ENCODE measurements at places on chromosomes 2 and 18.

- peak; percentile 68 for DNase-seq
These were observed 270.3 kb downstream of the NEDD4L start for GRCh38 chr18:58314284-58314683.

DNA sequence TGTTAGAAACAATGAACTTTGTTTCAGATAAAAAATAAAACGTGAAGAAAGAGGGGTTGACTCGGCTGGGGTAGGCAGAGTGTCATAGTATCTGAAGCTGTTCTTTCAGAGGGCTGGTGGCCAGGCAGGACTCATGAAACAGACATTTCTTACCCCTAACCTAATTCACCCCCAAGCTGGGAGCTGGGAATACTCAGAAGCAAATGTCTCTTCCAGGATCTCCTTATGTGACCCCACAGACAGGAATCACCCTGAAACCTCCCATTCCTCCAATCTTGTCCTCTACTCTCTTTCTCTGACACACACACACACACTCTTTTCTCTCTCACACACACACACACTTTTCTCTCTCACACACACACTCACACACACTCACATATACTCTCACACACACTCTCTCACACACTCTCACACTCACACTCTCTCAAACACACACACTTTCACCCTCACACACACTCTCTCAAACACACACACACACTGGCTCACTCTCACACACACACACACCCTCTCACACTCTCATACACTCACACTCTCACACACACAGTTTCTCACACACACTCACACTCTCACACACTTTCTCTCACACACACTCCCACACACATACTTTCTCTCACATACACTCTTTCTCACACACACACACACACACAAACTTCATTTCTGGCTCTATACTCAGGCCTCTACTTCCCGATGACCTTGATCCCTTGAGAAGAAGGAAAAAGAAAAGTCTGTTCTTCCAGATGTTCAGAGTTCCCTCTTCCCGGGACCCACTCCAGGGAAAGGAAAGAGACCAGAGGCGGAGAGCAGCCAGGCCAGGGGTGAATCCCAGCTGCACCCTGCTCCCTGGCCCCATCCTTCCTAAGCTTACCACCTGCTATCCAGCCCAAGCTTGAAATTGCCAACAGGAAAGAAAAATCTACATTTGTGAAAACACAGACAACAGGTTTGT lies 167.7 kb downstream of the TXNL1 start:
- DNase-seq, result no peak

DNA sequence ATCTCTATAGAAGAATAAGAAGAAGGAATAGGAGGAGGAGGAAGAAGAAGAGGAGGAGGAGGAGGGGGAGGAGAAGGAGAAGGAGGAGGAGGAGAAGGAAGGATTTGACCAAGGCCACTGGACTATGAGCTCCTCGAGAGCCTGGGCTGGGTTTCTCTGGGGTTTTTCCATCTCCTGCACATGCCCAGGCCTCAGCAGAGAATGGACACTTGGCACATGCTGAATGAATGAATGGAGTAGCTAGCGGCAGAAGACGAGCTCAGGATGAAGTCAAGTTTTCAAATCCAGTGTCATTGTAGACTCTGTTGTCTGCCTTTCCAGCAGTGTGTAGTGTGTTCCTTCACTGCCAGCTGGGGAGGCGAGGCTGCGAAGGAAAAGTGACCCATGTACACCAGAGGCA lies 2.2 kb downstream of the MYO7B start:
- no peak for DNase-seq

DNA sequence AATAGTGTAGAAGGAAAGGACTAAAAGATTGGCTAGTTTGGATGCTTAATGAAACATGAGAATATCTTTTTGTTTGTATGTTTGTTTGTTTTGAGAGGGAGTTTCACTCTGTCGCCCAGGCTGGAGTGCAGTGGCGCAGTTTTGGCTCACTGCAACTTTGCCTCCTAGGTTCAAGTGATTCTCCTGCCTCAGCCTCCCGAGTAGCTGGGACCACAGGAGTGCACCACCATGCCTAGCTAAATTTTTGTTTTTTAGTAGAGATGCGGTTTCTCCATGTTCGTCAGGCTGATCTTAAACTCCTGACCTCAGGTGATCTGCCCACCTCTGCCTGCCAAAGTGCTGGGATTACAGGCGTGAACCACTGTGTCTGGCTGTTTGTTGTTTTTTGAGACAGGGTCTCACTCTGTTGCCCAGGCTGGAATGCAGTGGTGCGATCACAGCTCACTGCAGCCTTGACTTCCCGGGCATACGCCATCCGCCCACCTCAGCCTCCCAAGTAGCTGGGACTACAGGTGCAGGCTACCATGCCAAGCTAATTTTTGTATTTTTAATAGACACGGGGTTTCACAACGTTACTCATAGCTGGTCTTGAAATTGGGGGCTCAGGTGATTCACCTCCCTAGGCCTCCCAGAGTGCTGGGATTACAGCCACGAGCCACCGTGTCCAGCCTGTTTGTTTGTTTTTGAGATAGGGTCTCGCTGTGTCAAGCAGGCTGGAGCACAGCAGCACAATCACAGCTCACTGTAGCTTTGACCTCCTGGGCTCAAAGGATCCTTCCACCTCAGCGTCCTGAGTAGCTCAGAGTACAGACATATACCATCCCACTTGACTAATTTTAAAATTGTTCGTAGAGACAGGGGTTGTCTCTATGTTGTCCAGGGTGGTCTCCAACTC lies 209.2 kb downstream of the MYCN start:
- no peak for DNase-seq

GRCh38 chr18:21183670-21184069 lies 58.4 kb upstream of the GREB1L start:
- no peak for DNase-seq

- peak; percentile 28 for DNase-seq
These were observed 38.2 kb upstream of the PPM1B start for GRCh38 chr2:44130441-44130840.

- peak; percentile 83 for DNase-seq
These were observed 3.4 kb downstream of the GEN1 start for GRCh38 chr2:17757321-17757720.

DNA sequence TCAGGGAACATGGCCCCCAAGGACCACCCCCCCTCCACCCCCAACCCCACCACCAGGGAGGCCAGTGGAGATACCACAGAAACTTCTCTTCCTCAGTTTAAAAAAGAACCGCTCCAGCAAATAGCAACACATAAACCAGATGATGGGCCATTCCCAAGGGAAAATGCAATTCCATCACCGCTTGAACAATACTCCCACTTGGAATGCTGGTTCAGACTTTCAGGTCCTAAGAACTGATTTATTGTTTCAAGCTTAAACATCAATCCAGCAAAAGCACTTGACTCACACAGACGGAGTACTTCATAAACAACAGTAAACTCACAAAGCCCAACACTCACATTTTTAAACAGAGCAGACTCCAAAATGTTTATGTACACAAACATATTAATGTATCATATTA lies 6.9 kb downstream of the HDAC4 start:
- no peak for DNase-seq

- DNase-seq, result peak; percentile 49
These were observed 14.1 kb upstream of the ZSWIM2 start for GRCh38 chr2:186862869-186863709.

GRCh38 chr2:125471963-125472362 lies 1184.0 kb upstream of the GYPC start:
- peak; percentile 44 for DNase-seq

DNA sequence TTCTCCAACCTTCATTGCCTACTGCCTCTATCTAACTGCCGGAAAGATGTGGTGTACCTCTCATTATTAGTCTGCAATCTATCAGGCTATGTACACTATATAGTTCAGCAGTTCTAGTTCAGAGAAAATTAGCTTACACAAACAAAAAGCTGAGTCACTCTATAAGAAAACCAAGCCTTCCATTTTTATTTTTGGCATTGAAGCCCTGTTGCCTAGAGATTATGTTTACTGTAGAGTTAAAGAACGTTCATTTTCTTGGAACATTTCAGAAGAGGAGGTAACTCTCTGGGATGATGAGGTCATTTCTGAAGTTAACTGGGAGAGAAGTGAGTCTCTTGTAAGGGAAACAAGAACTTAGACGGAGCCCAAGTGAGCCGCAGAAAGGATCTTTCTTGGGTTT lies 133.5 kb downstream of the FAM124B start:
- DNase-seq, result no peak

GRCh38 chr2:19178175-19178574 lies 180.2 kb downstream of the OSR1 start:
- no peak for DNase-seq

- no peak for DNase-seq
These were observed 1.1 kb downstream of the L3MBTL4 start for GRCh38 chr18:6413579-6414117.

DNA sequence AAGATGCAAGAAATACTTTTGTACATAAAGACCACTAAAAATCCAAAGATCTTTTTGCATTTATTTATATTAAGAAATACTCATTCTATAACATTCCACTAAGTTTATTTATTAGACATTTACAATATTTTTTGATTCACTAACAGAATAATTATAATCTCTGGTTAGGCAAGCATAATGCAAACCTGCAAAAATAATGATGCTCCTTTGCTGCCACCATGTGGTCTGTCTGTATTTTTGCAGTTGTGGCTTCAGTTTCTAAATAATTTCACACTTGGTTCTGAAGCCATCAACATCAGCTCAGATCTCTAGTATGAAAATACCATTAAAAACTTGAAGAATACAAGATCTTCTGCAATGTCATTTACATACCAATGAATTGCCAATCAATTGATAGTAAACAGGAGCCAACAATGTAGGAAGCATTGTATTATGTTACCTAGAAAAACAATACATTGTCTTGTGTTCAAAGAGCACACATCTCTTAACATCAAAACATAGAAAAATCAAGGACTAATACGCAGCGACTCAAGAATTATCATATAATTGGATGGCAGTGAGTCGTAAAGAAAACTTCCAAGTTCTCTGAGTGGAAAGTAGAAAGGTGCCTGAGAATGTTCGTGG lies 28.8 kb upstream of the WDR75 start:
- peak; percentile 52 for DNase-seq

GRCh38 chr2:28247290-28247689 lies 145.4 kb upstream of the FOSL2 start:
- DNase-seq, result no peak

DNA sequence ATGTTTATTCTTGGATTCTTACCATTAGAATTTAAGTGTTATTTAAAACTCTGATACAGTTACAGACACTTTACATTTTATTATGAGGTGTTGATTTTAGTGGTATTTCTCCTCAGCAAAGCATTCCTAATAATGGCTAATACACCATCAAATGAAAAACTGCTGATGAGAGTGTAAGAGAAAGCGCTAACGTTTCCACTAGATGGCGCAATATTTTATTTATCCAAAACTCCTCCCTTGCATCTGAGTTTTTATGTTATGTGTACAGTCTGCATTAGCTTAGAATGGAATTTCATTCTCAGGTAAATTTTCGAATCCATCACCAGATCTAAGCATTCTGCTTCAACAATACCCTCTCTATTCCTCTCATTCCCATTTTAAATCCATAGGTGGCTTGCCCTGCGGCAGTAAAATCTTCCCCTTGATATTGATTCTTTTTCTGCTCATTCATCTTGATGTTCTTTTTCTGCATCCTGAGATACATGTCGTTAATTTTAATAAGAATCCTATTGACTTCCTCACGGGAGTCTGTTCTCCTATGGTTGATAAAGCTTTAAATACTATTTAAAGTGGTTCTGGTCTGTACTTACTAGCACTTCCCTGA lies 53.9 kb downstream of the PRKRA start:
- peak; percentile 63 for DNase-seq

DNA sequence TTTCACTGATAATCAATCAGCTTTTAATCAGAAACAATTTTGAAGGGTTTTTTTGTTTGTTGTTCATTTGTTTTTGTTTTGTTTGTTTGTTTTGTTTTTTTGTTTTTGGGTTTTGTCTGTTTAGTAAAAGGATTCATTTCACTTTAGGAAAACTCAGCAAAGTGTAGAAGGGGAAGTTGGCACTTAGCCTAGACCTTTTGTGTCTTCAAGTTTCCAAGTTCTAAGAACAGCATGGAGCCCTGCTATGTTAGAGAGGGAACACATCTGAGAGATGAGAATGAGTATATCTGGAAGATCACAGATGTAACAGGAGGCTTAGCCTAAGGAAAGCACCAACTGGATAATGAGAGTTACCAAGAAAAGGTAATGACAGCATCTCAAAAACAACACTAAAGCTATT lies 501.5 kb downstream of the ERBB4 start:
- DNase-seq, result no peak

DNA sequence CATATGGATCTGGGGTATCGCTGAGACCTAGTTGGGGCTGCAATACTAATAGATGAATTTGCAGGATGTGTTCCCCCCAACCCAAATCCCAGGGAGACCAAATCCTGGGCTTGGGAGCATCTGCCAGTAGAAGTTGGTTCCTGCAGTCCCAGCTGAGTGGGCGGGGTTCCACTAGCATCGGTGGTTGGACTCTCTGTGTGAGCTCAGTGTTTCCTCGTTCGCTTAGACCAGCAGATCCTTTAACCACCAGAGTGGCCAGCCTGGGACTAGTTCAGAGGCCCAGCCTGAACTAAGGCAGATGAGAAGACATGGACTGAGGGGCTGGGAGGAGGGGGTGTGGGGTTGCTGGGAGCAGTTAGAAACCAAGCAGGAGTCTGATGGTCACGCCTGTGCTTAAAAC lies 40.7 kb downstream of the PCARE start:
- no peak for DNase-seq

DNA sequence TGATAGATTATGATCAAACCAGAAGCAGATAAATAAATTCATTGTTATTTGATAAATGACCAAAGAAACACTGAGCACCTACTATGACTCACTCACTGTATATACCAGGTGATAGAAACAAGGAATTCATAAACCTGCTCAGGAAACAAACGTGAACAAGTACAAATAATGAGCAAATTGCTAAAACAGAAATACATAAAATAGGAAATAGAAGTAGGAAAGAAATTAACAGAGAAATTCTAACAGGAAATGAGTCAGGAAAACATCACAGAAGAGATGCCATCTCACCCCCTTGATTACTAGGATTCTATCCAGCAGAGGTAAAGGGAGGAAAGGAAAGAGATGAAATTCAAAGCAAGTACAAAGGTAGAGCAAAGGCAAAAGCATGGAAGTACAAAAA lies 31.3 kb downstream of the EXOC6B start:
- peak; percentile 23 for DNase-seq

DNA sequence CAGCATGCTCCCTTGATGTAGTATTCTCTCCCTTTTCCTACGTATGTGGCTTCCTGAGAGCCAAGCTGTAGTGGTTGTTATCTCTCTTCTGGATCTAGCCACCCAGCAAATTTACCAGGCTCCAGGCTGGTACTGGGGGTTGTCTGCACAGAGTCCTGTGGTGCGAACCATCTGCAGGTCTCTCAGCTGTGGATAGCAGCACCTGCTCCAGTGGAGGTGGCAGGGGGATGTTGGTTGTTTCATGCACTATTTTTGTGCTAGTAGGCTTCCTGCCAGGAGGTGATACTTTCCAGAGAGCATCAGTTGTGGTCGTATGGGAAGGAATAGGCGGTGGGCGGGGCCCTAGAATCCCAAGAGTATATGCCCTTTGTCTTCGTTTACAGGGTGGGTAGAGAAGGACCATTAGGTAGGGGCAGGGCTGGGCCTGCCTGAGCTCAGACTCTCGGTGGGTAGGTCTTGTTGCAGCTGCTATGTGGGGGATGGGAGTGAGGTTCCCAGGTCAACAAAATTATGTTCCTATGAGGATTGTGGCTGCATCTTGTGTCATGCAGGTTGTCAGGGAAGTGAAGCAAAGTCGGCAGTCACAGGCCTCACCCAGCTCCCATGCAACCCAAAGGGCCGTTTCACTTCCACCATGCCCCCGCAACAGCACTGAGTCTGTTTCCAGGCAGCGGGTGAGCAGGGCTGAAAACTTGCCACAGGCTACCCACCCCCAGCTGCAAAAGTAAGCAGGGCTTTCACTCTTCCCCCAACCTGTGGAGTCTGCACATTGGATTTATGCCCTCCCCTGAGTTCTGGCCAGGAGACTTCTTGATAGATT lies 1139.5 kb downstream of the BCL11A start:
- DNase-seq, result no peak
